NCI-H1105 (cell line): ENCODE measurements at places on chromosomes 6 and 20.

- DNase-seq, result no peak
Measured at GRCh38 chr20:7523288-7523687, 417.0 kb downstream of the HAO1 start.

- DNase-seq, result no peak
Measured at GRCh38 chr6:144824018-144824417, 538.9 kb downstream of the UTRN start.

DNA sequence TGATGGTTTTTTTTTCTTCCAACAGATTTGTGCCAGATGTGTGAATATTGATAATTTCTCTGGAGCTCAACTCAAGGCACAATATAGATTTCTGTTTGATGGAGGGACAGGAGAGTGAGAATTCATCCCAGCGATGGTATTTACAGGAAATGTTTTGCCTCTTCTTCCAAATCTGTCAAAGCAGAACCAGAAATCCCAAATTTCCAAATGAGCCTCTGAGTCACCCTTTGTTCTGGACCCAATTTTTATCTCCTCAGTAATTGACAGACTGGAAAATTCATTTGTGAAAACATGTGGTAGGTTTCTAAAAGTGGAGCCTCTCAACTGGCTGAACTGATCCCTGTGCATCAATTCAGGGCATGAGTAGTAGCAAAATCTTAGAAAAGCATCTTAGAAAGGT lies 223.2 kb upstream of the TSHZ2 start:
- no peak for DNase-seq

DNA sequence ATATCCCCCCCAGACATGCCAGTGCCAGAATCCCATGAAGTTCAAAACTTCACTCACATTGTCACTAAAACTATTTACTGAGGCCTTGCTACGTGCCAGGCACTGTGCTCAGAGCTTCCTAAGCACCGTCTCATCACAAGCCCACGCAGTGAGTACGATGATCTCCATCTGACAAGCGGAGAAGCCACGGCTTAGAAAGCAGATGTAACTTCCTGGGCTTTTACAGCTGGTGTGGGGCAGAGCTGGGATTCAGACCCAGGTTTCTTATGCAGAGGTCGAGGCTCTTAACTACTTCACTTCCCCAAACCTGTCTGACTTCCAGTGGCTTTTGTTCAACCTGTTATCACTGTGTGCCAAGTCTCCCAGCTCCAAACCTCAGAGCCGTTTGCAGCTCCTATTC lies 8.3 kb downstream of the MDGA1 start:
- DNase-seq, result no peak

- no peak for DNase-seq
Measured at GRCh38 chr6:22020299-22021003, 276.4 kb downstream of the PRL start.

GRCh38 chr20:1414982-1415381 lies 22.1 kb upstream of the FKBP1A start:
- DNase-seq, result no peak

DNA sequence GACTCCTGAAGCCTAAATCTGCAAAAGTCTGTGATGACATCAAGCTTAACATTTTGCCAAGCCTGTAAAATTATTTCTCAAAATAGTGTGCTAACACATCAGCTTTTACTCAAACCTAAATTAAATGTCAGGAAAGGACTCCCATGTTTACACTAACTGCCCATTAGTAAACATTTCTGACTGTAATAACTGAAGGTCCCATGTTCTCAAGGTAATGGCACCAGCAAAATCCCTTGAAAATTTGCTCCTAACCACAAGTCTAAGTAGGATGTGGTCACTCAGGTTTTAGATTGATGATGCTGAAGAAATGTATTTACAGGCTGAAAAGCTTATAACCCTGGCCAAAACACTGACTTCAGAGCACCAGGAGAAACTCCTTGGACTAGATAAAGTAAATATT lies 33.0 kb downstream of the BACH2 start:
- no peak for DNase-seq

DNA sequence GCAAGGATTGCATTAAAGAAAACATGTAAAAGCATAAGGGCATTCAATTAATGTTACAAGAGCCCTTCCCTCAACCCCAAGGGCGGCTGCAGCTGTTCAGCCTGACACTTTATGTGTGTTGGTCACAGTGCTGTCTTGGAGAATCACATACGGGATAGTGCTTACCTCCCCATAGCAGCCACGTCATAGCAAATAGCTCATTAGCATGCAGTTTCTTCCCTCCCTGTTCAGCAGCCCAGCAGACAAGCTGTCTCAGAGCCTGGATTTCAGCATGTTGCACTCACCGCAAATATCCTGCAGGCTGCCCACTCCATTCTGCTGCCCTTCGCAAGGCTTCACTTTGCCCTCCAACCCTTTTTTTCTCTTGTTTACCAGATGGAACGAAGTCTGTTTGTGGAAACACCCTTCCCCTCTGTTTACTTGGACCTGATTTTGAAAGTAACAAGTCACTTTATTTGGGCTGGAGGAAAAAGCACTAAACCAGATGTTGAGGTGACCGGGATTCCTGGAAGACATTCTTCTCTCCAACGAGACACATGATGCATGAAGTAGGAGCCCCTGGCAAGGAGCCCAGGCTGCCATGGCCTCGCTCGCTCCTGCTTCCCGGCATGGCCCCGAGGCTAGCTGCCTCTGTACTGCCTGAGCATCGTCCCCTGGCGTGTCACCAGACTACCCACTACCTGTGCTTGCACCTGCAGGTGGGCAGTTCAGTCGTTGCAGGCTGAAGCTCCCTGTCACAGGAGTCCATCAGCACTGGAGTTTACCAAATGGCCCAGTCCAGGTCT lies 151.6 kb upstream of the GMDS start:
- DNase-seq, result peak; percentile 73

DNA sequence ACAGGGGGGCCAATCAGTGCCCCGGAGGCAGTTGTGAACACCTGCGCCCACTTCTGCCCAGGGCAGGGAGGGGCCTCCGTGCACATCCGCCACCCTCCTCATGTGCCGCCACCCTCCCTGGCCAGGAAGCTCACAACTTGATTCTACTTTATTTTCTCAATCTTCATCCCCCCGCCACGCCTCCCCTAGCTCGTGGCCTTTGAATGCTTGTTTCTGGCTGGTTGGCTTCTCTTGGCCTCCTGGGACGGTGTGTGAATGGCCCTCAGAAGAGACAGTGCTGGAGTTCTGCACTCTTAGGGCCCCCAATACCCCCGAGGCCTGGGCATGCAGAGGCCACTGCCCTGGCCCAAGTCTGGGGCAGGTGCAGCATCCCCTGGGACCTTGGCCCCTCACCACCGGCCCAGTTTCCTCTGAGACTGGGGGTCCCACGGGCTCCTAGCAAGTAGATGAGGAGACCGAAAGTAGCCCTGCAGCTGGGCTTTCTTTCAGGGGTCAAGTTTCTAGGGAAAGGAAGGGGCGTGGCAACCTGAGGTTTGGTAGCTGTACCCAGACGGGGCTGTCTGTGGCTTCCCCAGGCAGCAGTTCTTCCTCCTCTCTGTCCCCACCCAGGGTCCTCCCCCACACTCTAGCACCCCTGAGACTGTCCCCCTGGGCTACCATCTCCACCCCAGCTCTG lies 1.3 kb downstream of the RGS19 start:
- no peak for DNase-seq

- no peak for DNase-seq
Measured at GRCh38 chr6:44558832-44559251, 171.3 kb downstream of the CDC5L start.

GRCh38 chr20:64069614-64070243 lies 6.7 kb downstream of the TCEA2 start:
- DNase-seq, result no peak

GRCh38 chr20:44448753-44449546 lies 26.7 kb upstream of the TTPAL start:
- DNase-seq, result no peak

DNA sequence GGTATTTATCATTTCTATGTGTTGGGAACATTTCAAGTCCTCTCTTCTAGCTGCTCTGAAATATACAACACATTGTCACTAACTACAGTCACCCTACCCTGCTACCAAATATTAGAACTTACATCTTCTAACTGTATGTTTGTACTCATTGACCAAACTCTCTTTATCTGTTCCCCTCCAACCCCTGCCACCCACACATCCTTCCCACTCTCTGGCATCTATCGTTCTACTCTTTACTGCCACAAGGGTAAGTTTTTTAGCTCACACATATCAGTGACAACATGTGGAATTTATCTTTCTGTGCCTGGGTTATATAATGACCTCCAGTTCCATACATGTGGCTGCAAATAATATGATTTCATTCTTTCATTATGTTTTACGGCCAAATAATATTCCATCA lies 171.9 kb downstream of the GMDS start:
- no peak for DNase-seq

GRCh38 chr6:15297895-15298590 lies 52.2 kb downstream of the JARID2 start:
- DNase-seq, result no peak

DNA sequence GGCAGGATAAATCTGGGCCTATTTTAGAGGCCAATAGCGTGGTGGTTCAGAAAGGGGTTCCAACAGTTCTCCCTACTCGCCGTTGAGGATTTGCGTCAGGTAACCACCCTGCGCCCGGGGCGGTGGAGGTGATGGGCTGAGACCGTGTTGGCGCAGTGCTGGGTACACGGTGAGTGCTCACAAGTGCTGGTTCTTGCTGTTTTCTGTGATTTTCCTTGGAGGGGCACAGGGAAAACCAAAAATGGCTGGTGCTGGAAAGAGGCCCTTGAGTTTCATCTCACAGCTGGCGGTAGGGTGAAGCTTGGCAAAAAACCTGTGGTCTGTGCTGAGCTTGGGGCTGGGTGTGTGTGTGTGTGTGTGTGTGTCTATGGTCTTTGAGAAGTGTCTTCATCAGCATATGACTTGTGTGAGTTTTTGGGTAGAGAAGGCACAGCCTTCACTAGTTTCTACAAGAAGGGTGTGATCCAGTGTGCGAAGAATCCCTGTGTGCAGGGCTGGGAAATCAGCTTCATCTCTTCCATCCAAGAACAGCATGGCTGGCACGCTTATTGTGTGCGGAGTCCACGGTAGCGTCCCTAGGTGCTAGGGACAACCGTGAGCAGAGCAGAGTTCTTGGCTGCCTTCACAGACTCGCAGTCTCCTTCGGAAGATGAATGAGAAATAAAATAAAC lies 35.3 kb upstream of the SCRT2 start:
- DNase-seq, result no peak

DNA sequence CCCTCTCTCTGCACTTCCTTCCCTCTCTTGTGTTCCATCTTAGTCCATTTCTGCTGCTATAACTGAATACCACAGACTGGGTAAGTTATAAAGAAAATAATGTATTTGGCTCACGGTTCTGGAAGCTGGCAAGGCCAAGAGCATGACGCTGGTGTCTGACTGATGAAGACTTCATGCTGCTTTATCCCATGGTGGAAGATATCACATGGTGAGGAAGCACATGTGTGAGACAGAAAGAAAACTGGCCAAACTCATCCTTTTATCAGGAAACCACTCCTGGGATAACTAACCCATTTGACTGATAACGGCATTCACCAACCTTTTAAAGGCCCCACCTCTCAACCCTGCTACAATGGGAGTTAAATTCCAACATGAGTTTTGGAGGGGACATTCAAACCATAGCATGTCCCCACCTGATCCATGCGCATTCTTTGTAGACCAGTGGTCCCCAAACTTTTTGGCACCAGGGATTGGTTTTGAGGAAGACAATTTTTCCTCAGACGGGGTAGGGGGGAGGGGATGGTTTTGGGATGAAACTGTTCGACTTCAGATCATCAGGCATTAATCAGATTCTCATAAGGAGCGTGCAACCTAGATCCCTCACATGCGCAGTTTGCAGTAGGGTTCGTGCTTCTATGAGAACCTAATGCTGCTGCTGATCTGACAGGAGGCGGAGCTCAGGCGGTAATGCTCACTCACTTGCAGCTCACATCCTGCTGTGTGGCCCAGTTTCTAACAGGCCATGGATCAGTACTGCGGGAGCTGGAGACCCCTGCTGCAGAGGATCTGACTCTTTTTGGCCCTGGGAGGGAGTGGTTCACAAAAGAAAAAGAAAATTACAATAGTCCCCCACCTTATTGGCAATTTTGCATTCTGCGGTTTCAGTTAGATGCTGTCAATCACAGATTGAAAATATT lies 71.7 kb upstream of the RNF24 start:
- no peak for DNase-seq

GRCh38 chr20:18466574-18466893 lies 296 bp downstream of the DZANK1 start:
- no peak for DNase-seq

DNA sequence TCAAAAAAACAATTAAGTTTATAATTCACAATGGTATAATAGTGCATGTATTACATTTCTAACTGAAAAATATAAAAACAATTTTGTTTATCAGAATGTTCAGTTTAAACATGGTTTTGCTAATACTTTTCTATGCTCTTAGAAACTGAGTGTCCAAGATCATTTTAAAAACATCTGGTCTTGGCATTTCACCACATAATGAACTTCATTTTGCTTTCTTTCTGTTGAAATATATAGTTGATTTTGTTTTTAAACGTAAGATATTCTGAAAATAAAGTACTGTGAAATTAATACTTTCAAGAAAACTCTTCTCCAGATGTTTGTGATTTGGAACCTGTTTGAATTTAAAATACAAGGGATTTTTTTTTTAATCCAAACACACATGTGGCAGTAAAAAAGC lies 264.4 kb downstream of the COL12A1 start:
- DNase-seq, result no peak

- no peak for DNase-seq
Measured at GRCh38 chr6:45757443-45758130, 258.1 kb downstream of the CLIC5 start.

GRCh38 chr6:21908161-21908848 lies 314.8 kb downstream of the SOX4 start:
- no peak for DNase-seq

DNA sequence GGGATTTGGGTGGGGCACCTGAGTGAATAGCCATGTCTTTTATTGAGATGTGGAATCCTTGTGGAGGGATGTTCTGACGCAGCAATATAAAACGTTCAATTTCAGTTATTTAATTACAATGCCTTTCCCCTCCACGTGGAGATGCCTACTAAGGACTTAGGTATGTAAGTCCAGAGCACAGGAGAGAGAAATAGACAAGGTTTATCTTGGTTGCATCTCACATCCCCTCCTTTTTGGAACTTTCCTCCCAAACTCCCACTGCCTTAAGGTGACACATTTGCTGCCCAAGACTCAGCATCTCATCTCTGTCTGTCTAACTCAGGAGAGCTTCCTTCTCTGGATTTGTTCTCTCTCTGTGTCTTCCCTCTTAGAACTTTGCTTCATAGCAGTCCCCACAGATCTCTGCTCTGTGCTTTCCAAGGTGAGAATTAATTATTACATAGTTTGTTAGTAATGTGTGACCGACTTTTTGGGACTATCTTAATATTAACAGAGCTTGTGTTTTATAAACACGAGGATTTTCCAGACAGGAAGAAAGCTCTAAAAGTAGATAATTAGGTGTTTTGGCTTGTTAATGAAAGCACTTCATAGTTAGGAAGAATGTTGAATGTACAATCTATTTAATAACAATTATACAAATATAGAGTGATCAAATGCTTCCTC lies 52.6 kb downstream of the COL19A1 start:
- no peak for DNase-seq
